ENCODE measurements at places on chromosomes 5 and 9.
A peak's percentile ranks its signal among the peaks of the same experiment; 100 is the strongest.

DNA sequence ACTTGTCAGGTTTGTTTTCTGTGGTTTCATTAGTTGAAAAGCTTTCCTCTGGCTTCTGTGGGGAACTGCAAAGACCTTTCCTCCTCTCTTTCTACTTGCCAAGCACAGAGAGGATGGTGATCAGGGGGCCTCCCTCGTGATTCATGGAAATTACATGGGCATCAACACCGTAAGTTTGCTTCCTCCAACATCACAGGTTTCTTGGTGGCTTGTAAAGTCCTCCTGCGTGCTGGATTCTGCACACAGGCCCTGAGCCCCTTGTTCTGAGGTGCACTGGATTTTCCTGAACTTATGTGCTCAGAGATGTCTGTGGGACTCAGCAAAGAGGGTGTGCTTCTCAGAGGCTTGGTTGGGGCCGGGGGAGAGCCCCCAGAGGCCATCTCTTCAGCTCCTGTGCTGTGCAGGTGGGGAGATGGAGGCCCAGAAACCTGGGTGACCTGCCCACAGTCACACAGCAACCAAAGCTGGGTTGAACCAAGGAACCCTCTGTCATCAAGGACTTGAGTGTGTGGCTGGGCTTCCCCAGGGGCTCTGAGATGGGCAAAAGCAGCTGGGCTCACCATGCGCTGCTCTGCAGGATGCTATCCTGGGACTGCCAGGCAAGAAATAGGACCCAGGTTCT lies 36.5 kb downstream of the RGS3 start:
- DNase-seq, result no peak

GRCh38 chr5:160802592-160802991 lies 49.4 kb downstream of the ATP10B start:
- no peak for DNase-seq

- no peak for DNase-seq
Measured at GRCh38 chr5:82839881-82840280, 237.3 kb downstream of the TMEM167A start.

DNA sequence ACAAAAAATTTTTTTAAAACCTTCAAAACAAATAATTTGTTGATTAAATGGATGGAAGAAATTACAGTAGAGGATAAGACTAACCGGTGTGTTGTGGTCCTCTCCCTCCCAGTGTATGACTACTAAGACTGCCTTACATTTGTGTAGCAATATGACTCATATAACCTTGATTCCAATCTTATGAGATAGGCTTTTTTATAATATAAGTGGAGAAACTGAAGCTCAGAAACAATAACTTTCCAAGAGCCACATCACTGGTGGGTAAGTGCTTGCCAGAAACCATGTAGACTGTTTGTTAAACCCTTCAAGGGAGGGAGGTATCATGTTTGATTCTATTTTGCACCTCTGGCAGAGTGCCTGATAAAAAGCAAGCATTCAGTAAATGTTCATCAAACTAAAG lies 47.5 kb downstream of the NLN start:
- DNase-seq, result peak; percentile 65

GRCh38 chr5:56815658-56816545 lies 553 bp downstream of the MAP3K1 start:
- peak; percentile 18 for DNase-seq

DNA sequence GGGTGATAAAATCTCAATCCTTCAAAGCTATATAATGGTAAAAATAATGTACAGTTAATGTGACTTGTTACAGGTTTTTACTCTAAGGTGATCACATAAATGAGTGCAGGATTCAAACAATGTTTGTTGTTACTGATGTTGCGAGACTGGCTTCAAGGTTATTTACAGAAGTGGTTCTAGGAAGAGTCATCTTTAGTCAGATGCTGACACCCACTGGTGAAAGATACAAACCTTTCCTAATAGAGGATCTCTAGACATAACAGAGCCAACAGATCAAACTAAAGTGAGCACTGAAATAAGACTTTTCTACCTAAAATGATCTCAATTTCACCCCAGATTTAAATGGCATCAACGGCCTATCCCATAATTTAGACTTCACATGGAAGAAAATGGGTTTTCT lies 20.2 kb downstream of the ARSB start:
- no peak for DNase-seq

GRCh38 chr5:114176356-114176755 lies 185.5 kb upstream of the KCNN2 start:
- DNase-seq, result no peak

GRCh38 chr5:6462671-6463070 lies 14.0 kb downstream of the UBE2QL1 start:
- no peak for DNase-seq

DNA sequence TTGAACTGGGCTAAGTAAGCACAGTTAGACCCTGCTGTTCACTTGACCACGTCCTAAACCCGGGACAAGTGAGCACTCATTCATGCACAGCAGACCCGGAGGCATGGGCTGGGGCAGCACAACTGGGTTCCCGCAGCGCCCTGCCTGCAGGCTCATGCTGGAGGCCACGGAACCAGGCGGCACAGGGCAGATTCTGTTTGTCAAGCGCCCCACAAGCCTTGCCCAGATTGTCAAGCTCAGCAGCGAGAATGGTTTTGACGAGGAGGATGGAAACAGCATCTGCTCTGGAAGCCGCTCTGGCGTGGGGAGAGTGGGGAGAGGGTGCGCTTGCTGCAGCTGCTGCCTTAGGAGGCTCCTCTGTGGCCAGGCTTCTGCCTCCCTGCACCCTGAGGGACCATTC lies 32.7 kb downstream of the PRRT1B start:
- no peak for DNase-seq

DNA sequence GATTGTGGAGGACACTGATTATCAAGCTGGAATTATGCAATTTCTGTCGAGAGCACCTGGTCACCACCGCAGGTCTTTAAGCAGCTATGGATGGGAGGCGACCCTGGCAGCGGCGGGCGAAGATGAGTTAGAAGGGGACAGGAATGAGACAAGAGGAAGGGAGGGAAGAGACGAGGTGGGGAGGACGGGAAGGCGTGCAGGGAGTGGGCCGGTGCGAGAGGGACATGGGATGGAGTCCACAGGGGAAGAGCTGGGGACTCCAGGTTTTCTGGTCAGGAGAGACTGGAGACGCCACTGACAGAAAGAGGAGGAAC lies 192.3 kb downstream of the MELK start:
- DNase-seq, result no peak

GRCh38 chr5:108143581-108143980 lies 238.3 kb downstream of the FBXL17 start:
- no peak for DNase-seq

GRCh38 chr9:36092509-36093215 lies 43.9 kb upstream of the GLIPR2 start:
- no peak for DNase-seq

DNA sequence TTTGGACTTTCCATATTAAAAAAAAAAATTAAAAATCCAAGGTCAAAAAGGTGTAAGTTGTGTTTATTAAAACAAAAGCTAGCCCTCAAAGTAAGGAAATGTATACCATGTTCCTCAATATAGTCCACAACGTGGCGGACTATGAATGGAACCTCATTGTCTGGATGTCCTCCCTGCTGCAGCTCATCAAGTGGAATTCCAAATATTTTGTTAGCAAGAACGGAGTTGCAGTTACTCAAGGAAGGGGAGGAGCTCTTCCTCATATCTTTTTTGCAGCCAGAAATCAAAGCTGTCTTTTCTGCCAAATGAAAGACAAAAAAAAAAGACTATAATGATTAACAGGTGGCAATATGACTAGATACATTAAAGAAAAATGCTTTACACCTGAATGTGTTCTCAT lies 14.0 kb downstream of the FAM13B start:
- DNase-seq, result no peak

DNA sequence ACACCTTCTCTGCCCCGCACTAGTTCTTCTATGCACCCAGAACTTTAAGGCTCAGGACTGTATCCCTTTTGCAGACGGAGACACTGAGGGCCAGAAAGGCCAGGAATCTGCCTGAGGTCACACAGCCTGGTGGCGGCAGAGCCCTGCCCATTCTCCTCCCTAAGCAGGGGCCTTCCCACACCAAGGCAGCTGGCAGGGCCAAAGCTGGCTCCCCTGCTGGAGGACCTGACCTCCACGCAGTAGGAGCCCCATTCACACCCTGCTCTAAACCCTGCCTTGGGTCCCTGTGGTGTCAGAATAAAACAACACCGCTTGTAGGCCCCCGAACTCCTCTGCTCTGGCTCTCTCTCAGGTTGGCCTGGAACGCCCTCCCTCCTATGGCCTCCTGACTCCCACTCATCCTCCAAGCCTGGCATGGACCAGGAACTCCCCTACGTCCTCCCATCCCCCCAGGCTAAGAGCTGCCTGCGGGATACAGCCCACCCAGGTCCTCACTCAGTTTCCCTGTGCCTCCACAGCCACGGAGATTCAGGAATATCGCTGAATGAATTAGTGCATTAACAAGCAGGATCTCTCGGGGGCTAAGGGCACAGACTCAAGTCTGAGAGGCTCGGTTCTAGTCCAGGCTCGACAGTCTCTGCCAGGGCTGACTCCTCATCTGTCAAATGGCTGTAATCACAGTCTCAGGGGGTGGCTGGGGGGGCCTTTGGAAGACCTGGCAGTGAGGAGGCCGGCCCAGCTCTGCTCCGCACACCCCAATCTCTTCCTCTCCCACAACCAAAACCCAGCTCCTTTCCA lies 2.8 kb downstream of the ST6GALNAC6 start:
- DNase-seq, result no peak

GRCh38 chr5:76525956-76526355 lies 97.2 kb downstream of the F2RL2 start:
- DNase-seq, result no peak
